Hematopoietic multipotent progenitor cell treated with erythropoietin and hydrocortisone succinate and interleukin-3 and kit ligand, for 4 days (in vitro differentiated cells): ENCODE measurements at places on chromosomes 5 and 9.

DNA sequence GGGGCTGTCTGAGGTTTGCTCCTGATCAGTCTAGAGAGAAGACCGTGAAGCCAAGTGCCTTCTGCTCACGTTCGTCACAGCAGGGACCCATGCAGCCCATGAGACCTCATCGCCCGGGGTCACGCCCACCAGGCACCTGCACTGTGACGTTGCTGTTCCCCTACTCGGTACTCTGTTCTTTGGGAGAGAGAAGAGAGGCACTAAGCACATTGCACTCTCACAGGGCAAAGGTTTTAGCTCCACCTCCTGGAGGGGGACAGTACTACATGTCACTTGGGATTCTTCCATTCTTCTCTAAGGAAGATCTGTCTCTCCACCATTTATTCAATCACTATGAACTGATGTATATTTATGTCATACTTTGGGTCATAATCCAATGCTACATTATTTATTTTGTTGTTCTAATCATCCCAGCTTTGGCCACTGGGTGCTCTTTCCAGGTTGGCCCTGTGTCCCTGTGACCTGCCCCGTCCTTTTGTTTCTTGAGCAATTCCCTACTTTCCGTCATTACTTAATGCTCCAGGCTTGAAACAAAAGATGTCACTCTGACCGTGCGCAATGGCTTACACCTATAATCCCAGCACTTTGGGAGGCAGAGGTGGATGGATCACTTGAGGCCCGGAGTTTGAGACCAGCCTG, 31.4 kb upstream of the BRD3 start:
- DNase-seq, result peak; percentile 81

- DNase-seq, result no peak
These were observed 213.8 kb downstream of the FAM114A2 start for GRCh38 chr5:153824909-153825308.

DNA sequence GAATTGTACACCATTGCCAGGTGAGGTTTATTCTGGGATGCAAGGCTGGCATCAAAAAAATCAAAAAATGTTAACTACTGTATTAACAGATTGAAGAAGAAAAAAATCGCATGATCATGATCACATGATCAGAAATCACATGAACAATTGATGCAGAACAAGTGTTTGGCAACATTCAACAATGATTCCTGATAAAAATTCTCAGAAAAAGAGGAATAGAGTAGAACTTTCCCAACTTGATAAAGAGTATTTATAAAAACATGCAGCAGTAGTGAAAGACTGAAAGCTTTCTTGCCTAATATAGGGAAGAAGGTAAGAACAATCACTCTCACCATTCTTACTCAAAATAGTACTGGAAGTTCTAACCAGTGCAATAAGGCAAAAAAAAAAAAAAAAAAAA, 16.4 kb downstream of the SLCO4C1 start:
- no peak for DNase-seq

GRCh38 chr5:134994560-134995156, 27.0 kb downstream of the CATSPER3 start:
- peak; percentile 52 for DNase-seq

DNA sequence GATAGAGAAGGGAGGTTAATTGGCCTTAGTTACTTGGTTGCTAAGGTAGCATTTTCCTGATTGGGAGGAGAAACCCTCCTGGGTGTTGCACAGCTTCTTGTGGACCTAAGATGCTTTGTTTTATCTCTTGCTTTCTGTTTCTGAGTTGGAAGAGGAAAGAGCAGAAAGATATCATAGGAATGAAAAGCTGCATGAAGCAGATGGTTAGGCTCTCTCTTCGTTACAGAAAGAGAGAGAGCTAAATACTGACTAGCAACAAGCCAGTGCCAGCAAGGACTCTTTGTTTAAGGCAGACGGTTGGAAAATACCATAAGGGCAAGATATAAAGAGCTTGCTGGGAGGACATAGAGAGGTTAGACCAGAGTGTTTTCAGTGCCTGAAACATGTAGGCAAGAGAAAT, 103.1 kb downstream of the ATG10 start:
- DNase-seq, result no peak

DNA sequence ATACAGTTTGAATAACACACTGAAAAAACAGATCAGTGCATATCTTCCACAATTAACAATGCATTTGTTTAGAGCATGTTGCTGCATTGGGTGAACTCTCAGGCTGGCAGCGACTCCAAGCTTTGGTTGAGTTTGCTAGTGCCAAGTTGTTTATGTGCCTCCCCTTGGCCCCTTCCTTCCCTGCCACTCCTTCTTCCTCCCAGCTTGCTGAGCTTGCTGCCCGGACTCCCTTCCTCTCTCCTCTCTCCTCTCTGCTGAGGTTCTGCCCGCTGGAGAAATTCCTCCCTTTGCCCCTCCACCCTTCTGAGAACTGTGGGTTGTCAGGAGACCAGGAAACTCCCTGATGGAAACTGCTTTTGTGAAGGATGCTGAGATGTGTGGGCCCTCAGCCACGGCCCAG, 247.3 kb downstream of the PDZD2 start:
- no peak for DNase-seq

DNA sequence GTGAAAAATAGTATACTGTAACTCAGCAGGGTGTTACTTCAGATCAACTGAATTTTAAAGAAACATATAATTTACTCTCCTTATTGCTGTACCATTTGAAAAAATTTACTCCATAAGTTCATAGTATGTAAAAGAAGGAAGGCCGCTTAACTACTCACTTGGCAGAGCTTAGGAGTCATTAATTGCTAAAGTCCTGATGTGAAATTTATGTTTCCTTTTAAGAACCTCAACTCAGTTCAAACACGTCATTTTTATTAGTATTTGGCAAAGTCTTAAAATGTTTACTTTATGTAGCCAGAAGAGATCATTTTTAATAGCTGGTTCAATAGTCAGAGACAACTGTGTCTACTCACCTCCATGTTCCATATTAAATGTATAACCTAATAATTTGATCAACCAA, 268.6 kb downstream of the CDH10 start:
- no peak for DNase-seq

GRCh38 chr5:125526966-125527365, 780.5 kb upstream of the ZNF608 start:
- DNase-seq, result no peak

DNA sequence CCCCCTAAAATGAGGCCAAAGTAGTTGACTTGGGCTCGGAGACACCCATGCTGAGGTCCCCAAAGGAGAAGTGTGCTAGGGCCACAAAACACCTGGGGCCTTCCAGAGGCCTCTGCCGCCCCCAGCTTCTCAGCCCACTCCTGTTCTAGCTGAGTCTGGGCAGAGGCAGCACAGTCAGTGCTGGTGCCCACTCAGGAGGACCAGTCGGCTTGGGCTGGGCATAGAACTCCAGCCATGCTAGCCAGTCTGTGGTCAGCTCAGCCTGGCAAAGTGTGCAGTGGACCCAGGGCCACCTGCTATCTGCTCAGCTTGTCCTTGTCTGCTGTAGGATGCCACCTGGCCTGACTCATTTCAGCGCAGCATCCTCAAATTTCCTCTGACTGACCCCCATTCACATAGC, 254.6 kb downstream of the FSTL4 start:
- no peak for DNase-seq

DNA sequence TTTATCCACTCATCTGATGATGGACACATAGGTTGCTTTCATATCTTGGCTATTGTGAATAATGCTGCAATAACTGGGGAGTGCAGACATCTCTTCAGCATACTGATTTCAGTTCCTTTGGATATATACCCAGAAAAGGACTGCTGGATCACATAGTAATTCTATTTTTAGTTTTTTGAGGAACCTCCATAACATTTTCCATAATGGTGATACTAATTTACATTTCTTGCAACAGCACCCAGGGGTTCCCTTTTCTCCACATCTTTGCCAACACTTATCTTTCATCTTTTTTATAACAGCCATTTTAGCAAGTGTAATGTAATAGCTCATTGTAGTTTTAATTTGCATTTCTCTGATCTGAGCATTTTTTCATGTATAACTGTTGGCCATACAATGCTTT, 34.1 kb upstream of the NR4A3 start:
- peak; percentile 12 for DNase-seq

- no peak for DNase-seq
These were observed 91.2 kb upstream of the PRR16 start for GRCh38 chr5:120372899-120373298.

- DNase-seq, result peak; percentile 83
These were observed 12.0 kb downstream of the GPSM1 start for GRCh38 chr9:136339173-136339957.

DNA sequence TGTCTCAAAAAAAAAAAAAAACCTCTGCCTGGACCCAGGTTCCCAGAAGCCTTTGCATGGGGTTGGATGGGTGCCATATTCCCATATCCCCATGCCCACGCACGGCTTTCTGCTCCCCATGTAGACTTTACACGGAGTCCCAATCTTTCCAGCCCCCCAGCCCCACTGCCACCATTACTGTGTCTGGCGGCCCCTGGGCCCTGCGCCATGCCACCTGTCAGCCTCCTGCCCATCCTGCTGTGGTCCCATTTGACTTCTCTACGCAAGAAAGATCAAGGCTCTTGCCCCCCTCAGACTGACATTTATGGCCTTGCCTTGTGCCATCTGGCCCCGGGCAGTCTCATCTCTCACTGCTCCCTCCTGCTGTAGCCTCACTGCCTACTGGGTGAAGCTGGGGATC, 6.5 kb upstream of the AK1 start:
- DNase-seq, result no peak

- DNase-seq, result no peak
These were observed 14.9 kb downstream of the LHFPL2 start for GRCh38 chr5:78633700-78634099.

DNA sequence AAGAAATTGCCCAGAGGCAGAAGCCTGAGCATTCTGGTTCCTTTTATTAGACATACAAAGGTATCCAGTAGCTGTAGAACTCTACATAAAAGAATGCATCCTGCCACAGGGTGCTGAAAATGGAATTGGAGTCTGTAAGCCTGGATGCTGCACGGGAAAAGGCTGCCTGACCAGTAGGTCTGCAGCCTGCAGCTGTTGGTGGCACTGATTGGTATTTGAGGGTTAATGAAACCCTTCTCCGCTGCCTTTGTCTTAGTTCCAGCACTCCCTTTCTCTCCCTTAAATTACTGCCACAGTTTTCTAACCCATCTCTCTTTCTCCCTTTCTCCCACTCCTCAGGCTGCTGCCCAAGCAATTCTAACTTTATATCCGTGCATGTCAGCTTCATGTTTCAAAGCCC, 64.7 kb downstream of the BRINP1 start:
- no peak for DNase-seq

DNA sequence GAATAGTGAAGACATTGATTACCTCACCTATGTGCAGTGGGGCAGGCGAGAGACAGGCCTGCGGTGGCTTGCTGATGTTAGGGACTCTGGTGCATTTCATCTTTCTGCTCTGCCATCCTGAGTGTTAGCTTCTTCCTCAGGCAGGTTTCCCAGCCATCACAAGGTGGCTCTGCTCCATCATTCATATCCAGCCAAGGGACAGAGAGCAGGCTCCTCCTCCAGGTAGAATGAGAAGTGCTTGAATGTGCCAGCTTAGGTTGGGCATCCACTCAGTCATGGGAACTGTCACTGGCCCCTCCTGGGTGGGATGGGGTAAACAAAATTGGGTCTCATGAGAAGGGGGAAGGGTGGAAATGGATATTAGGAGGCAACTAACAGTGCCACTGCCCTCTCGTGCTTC, 24.8 kb downstream of the GPR107 start:
- no peak for DNase-seq

- peak; percentile 10 for DNase-seq
These were observed 1.7 kb downstream of the KIF4B start for GRCh38 chr5:155015239-155015638.

GRCh38 chr5:108278285-108279240, 103.3 kb downstream of the FBXL17 start:
- no peak for DNase-seq

GRCh38 chr5:138557677-138558076, 14.6 kb upstream of the ETF1 start:
- no peak for DNase-seq

DNA sequence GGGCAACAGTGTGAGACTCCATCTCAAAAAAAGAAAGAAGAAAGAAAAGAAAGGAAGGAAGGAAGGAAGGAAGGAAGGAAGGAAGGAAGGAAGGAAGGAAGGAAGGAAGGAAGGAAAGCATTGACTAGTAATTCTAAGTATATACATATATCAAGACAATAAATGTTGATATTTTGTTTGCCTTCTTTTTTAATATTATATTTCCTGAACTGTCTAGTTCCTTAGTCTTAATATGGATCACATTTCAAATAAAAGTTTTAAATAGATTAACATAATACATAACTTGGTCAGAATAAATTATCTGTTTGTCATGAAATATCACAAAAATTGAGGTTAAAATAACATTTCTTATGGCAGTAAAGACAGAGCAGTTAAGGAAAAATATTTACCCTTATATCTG, 1448.4 kb upstream of the C9orf72 start:
- no peak for DNase-seq

DNA sequence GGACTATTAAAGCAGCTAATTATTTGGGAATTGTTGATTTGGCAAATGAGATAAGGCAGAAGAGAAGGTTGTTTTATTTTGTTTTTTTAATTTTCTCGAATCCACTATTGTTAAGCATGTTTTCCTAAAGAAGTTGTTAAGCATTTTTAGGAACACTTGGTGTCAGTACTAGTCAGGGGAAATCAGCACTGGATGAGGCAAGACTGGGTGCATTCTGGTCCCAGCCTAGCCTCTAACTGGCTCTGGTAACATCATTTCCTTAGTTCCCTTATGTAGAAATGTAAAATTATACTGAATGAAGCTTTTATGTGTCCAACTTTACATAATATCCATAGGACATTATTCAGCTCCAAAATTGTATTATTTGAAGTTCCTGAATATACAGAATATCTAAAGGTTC, 196.1 kb downstream of the PCSK5 start:
- peak; percentile 29 for DNase-seq

DNA sequence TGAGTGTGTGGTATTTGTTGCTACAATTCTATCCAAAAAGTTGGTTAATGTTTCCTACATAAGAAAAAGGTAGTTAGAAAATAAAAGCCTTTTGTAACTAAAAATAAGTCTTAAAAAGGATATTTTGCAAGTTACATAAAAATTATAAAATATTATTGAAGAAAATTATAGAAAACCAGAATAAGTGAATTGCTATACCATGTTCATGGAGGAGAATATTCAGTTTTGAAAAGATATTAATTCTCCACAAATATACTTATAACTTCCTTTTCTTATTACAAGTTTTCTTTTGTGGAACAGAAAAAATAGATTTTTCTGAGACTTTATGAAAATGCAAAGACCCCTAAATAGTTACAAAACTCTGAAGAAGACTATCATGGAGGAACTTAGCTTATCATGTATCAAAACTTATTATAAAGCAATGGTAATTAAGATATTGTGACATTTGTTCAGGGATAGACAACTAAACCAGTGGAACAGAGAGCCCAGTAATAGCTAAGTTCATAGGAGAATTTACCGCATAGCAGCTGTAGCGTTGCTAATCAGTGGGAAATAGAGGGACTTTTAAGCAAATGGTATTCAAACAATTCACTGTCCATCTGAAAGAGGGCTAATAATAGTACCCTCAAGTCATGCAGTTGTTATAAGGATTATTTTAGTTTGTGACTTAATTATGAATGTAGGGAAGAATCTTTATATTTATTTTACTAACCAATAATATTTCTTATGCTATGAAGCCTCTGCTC, 515.2 kb upstream of the ZNF608 start:
- DNase-seq, result no peak
